ENCODE measurements at places on chromosomes 11 and 22. TPM values are rescaled to one million over a fixed set of nuclear protein-coding genes. Genes with fewer than 3 reads are reported as not detected.

The ELMOD1 gene
- total RNA-seq, result 0.05 TPM

The AGBL2 gene
- total RNA-seq, result 0.64 TPM

The SMCO4 gene
- 21.5 TPM for total RNA-seq

The A4GALT gene
- total RNA-seq, result 23.4 TPM

The ATP5MG gene
- total RNA-seq, result 188 TPM

The CST6 gene
- not detected for total RNA-seq

The TSSK2 gene
- not detected for total RNA-seq

The RNF215 gene
- total RNA-seq, result 19.8 TPM

The MRGPRG gene
- not detected for total RNA-seq

The PHF21B gene
- 1.0 TPM for total RNA-seq

The FAM181B gene
- total RNA-seq, result not detected

The JHY gene
- 2.8 TPM for total RNA-seq

The SLC22A9 gene
- total RNA-seq, result not detected

The CCDC116 gene
- total RNA-seq, result not detected

The LDHAL6A gene
- total RNA-seq, result not detected

The ANO9 gene
- 1.4 TPM for total RNA-seq

The TKFC gene
- total RNA-seq, result 73.9 TPM

The ZC3H12C gene
- 6.9 TPM for total RNA-seq

The ME3 gene
- 15.8 TPM for total RNA-seq

The HBG1 gene
- total RNA-seq, result not detected

The OR52I1 gene
- not detected for total RNA-seq

The MS4A12 gene
- not detected for total RNA-seq

The SMIM38 gene
- not detected for total RNA-seq

The CRYBB3 gene
- not detected for total RNA-seq

The CD3D gene
- not detected for total RNA-seq

The CLMP gene
- total RNA-seq, result 26.6 TPM

The OR4A16 gene
- total RNA-seq, result not detected

The TEX54 gene
- total RNA-seq, result not detected

The DBX1 gene
- total RNA-seq, result not detected

The KRTAP5-1 gene
- not detected for total RNA-seq

The BBS1 gene
- total RNA-seq, result 9.7 TPM

The APOL5 gene
- total RNA-seq, result not detected

The YPEL1 gene
- total RNA-seq, result 0.46 TPM

The FADD gene
- total RNA-seq, result 67.5 TPM

The OPCML gene
- total RNA-seq, result not detected

Data from A549 treated with Hydrocortisone at 1 μM for 4 hours (cell line).